ENCODE measurements at places on chromosomes 5 and 9.

- no peak for DNase-seq
Measured at GRCh38 chr5:138927979-138928378, 52.8 kb upstream of the LRRTM2 start.

GRCh38 chr5:75677607-75678006, 39.6 kb downstream of the POC5 start:
- DNase-seq, result no peak

DNA sequence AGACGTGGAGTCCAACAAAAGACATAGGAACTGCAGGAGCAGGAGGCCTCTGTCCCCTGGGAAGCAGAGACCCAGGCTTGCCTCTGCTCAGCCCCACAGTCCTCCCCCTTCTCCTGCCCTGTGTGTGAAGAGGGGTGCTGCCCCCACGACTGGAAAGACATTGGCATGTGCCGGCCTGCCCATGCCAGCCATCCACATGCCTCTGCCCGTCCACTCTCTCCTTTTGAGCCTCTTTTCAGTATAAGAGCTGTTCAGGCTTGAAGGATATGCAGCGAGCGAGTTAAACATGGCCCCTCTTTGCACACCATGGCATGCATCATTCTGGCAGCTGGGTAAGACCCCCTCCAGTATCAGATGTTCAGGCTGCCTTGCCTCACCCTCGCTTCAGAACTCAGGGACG, 159.7 kb upstream of the OTULINL start:
- no peak for DNase-seq

DNA sequence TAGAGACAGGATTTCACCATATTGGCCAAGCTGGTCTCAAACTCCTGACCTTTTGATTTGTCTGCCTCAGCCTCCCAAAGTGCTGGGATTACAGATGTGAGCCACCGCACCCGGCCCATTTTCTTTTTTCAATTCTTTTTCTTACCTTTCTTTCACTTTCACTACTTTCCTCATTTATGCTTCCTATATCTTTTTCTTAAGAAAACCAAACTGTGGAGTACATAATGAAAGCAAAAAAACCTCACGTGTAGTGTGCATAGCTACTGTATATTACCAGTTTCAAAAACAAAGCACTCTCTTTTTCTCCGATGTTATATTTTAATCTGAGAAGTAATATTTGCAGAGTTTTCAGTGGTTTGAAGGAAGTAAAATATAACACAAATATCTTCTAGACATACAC, 8.0 kb upstream of the CAST start:
- no peak for DNase-seq

DNA sequence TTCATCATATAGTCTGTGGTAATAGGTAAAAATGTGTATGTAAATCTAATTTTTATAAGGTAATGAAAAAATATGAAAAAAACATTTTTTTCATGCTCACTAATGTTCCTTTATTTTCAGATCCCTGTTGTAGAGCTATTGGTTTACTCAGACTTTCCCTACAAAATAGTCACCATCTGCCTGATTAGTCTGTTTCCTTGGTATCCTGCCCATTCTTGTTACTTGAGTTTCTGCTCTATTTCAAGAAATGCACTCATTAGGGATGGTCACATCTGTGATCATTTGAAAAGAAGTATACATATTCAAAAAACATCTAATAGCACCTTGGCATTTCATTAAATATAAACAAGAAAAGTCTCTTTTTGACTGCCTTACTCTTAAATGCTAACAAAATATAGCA, 21.6 kb upstream of the RASA1 start:
- no peak for DNase-seq

- no peak for DNase-seq
Measured at GRCh38 chr5:123997462-123998215, 485.7 kb downstream of the CSNK1G3 start.

GRCh38 chr9:135283671-135284070, 195.9 kb upstream of the PPP1R26 start:
- DNase-seq, result no peak

GRCh38 chr5:103587185-103587748, 24.7 kb upstream of the NUDT12 start:
- DNase-seq, result no peak

- DNase-seq, result peak; percentile 28
Measured at GRCh38 chr5:143002459-143003327, 232.5 kb downstream of the ARHGAP26 start.

- DNase-seq, result no peak
Measured at GRCh38 chr9:111953444-111953843, 56.8 kb downstream of the UGCG start.

DNA sequence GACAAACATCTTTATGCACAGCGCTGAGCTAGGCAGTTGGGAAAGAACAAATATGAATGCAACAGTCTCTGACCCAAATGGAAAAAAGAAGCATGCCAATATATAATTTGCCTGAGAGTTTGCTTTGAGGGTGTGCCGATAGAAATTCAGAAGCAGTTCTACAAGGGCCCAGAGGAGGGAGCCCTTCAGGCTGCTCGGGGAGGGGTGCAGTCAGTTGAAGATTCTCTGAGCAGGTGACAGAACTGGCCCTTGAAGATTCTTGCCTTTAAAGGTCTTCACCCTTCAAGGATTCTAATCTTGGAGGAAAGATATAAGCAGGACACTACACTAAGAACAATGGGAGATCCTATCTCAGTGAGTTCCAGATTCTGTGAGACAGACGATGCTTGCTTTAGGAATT, 3.7 kb upstream of the PAPPA start:
- DNase-seq, result no peak

- DNase-seq, result no peak
Measured at GRCh38 chr5:112586596-112587062, 151.1 kb upstream of the APC start.

DNA sequence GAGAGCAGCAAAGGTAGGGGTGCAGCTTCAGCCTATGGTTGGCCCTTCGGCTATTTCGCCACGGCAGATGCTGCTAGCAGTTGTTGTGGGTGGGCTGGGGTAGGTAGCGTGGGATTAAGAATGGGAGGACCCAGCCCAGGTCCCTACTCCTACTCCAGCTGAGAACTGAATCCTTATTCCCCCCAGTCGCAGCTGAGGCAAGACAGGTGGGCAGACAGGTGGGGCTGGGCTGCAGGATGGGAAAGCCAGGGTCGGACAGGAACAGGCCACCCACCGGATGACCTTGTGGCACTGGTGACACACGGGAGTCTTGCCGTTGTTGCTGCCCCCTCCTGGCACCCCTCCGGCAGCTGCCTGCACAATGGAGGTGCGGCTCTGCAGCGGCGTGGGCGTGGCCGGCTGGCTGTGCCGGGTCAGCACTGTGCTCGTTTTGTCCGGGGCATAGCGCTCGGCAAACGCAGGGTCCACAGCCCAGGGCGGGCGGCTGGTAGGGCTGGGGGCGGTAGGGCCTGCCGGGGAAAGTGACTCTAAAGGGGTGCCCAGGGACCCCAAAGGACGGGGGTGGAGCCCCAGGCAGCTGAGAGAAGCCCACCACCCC, 8.2 kb downstream of the PDLIM7 start:
- no peak for DNase-seq

DNA sequence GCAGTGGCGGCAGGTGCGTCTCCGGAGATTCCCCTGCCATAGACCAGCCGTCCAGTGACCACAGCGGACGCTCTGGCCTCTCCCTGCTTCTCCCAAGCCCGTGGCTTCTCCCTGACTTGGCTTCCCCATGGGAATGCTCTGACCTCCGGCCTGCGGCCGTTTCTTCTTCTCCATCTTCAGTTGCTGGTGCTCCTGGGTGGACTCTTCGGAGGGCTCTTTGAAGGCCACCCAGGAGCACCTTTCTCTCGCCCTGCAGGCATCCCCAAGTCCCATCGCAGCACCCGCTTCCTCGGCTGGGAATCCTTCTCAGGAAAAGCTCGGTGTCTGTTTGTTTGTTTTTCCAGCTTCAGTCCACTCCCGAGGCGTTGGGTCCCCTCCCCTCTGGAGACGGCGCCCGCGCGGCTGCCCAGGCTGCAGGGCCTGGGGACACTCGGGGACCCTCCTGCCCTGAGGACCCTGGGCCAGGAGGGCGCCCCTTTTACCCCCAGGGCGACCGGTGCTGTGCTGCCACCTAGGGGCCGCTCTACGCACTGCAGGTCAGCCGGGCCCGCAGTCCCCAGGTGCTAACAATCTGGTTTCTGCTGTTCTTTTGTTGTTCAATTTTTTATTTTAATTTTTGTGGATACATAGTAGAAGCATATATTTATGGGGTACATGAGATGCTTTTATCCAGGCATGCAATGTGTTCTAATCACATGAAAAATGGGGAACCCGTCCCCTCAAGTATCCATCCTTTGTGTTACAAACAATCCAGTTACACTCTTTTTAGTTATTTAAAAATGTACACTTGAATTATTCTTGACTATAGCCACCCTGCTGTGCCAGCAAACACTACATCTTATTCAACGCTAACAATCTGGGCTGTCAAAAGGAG, 197.9 kb upstream of the ADAMTS16 start:
- DNase-seq, result no peak

- DNase-seq, result no peak
Measured at GRCh38 chr9:89871871-89872331, 267.1 kb downstream of the GADD45G start.

- no peak for DNase-seq
Measured at GRCh38 chr9:7729371-7730163, 70.0 kb downstream of the DMAC1 start.

DNA sequence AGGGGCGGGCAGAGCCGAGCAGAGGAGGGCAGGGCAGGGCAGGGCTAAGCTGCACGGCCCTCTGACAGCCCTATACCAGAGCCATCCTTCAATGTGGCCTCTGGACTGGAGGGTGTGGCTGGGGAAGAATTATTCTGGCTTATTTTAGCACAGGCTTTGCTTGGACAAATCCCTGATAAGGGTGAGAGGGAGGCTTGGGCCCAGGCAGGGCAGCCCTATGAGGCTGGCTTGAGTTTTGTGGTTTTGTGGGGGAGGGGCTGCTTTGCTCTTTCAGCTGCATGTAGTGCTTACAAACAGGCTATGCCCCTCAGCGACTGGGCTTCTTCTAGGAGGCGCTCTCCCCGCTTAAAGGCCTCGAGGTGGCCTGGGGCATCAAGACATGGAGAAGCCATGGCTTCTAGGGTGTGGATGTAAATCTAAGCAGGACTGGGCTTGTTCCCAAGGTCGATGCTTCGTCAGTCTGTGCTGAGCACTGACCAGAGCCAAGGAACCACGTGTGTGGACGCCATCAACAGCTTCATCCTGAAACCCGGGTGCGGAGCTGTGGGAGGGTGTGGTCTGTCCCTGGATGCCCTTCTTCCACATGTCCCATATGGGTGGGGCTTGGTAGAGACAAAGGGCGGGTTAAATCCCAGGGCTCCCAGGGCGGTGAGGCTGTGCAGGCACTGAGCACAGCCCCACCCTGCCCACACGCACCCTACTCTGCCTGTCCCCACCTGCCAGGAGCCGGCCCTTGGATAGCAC, 45.7 kb upstream of the IPPK start:
- DNase-seq, result no peak

Measured in stimulated activated CD8-positive, alpha-beta memory T cell treated with anti-CD3 and anti-CD28 coated beads, Interleukin-4, amount 100 ng/mL, for 4 hours (primary cell).